ENCODE measurements at places on chromosomes 2 and 18.

DNA sequence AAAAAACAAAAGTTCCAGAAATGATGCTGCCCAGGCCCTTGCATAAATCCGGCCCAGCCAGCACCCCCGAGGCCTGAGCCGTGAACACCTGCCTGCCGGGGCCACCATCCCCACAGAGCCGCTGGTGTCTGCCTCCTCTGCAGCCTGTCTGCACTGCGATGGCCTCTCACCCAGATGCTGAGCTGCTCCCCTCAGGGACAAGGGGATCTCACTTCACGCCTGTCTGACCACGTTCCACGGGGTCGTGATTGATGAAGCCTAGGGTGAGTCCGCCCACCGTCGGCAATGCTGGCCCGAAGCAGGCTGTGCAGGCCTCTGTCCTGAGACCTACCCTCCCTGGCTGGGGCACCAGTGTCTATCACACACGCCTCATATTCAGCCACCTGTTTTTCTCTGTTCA lies 444.2 kb downstream of the EIPR1 start:
- no peak for DNase-seq

DNA sequence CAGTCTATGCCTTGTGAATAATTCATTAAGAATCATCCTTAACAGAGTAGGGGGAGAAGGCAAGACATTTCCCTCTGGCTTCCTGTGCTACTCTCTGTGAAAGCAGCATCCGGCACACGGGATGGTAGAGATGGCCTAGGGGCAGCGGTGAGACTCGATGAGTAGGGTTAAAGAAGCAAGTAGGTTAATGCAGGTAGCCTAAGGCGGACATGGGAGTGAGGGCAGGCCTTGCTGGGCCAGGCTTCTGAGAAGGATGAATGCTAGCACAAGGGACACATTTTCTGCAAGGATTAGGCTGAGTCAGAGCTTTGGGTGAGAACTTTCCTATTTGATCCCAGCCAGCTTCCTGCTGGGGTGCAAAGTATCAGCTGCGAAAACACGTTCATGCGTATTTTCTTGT lies 80.8 kb downstream of the NXPH2 start:
- DNase-seq: no peak

DNA sequence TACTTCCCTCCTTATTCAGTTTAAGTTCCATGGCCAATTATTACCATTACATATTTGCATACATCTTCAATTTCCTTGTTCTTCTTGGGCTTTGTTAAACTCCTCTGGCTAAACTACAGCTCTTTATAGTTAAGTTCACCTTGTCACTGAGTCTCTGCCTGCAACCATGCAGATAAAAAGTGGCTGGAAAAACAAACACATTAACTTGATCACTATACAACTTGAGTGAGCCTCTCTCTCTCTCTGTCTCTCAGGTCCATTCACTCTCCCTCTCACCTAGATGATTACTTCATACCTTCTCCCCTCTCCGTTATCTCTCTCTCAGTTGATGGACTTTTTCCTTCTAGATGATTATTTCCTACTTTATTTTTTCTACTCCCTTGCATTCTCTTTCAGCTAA lies 30.3 kb downstream of the GCFC2 start:
- no peak for DNase-seq

- DNase-seq: no peak
Observed at GRCh38 chr2:29108225-29108624, 7.0 kb upstream of the CLIP4 start.

- no peak for DNase-seq
Observed at GRCh38 chr18:22489704-22490103, 72.0 kb upstream of the CTAGE1 start.
